ENCODE measurements at places on chromosomes 3 and 15. TPM values are rescaled to one million over a fixed set of nuclear protein-coding genes. Genes with fewer than 3 reads are reported as not detected.

DNA sequence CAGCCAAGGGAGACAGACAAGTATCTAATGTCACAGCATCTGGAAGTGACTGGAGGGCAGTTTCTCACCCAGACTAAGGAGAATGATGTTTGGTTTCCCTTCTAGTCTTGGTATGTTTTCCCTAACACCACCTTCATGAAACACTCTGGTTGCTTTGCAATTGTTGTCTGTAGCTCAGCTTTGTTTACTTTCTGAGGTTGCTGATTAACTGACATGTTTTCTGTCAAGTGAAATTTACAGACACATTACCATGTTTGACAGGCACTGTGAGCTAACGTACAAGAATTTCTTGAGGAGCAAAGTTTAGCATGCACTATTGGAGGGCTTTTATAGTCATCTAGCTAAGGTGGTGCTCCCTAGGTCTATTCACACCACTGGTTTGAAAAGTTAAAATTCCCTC, 131.6 kb upstream of the NECTIN3 start:
- no peak for DNase-seq

DNA sequence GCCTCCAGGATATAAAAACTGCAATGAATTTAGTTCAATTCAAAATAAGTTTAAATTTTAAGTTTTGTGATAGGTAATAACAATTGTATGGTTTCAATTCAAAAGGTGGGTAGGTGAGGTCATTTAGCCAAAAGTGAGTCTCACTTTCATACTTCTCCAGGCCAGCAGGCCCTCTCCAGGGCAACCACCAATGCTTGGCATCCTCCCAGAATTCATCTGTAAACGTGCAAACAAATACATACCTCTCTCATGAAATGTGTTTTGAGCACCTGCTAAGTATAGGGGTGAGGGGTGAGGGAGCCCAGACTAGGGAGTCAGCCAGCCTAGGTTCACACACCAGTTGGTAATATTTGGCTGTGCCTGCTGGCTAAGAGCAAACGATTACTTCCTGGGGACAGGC, 22.0 kb upstream of the RBSN start:
- no peak for DNase-seq

DNA sequence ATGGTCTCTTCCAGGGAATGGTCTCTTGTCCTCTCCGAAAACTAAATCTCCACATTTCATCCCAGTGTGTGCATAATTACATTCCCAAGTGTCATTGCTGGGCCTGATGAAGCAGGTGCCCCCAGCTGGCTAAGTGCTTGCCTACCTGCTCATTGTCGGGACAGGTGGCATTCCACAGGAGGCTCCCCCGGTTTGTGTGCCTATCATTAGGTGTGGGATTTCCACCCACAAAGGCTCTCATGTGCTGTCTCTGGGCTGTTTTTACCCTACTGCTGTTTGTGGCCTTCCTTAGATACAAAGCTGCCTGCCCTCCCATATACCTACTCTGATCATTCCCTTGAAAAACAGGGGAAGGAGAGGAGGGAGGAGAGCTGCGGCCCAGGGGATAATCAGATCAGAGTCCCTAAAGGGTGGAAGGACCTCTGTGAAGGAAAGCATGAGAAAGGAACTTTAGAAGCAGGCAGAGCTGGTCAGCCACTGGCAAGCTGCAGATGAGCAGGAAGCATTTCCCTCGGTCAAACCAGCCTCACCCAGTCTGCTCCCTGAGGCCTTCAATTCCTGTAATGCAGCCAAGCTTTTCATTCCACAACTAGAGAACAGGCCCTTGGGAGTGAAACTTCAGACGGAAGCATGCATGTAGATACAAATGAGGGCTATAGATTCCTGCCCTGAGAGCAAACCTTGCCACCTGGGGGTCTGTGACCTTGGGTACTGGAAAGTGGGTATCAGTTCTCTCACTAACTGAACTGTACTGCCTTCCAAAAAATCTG, 60.7 kb upstream of the HEG1 start:
- DNase-seq, result no peak

DNA sequence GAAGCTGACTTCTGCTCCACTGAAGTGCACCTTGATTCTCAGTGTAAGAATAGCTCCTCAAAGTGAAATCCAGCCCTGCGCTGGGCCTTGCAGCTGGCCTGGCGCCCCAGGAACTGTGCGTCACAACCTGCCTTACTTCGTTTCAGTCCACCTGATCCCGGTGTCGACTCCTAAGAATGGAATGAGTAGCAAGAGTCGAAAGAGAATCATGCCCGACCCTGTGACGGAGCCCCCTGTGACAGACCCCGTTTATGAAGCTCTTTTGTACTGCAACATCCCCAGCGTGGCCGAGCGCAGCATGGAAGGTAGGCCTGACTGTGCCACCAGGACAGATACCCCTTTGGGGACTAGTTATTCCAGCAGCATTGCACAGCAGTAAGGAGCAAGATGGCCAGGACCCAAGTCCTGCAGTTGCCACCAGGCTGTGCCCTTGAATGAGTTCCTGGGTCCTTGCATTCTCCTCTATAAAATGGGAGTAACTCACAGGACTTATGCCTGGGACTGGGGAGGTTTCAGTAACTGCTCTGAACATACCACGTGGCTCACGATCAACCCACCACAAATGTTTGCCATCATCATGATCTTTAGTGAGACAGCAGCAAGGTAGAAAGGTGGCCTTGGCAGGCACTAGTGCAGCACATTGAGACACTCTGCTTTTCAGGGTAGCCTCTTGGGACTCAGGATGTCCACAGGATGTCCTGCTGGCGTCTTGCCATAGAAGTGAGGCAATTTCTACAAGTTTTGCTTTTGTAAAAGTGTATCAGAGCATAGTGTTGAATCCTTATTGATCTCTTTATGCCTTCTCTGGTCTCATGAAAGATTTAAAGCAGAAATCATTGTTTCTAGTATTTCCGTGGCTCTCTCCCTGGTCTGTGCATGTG, 46.8 kb downstream of the PXYLP1 start:
- no peak for DNase-seq

- no peak for DNase-seq
Measured at GRCh38 chr3:138947495-138948121, 591 bp downstream of the FOXL2NB start.

DNA sequence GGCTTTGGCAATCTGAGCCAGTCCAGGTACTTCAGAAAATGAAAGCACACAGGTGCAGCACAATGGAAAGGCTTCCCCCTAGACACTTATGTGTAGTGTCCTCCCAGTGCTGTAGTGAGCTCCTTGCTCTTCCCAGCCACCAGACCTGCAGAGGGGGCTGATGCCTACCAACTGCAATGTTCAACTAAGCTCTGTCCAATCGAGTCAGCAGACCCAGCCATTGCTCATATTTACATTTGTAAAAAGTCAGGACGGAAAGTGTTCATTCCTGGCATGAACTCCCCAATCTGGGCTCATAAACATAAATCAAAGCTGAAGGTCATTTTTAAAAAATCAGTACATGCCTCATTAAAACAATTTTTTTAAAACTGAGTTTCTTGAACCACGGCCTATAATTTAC, 73.0 kb downstream of the FOXP1 start:
- no peak for DNase-seq

- DNase-seq, result no peak
Measured at GRCh38 chr15:90812171-90812957, 56.0 kb upstream of the FURIN start.

- DNase-seq, result no peak
Measured at GRCh38 chr3:60096403-60096802, 1046.6 kb upstream of the CFAP20DC start.

DNA sequence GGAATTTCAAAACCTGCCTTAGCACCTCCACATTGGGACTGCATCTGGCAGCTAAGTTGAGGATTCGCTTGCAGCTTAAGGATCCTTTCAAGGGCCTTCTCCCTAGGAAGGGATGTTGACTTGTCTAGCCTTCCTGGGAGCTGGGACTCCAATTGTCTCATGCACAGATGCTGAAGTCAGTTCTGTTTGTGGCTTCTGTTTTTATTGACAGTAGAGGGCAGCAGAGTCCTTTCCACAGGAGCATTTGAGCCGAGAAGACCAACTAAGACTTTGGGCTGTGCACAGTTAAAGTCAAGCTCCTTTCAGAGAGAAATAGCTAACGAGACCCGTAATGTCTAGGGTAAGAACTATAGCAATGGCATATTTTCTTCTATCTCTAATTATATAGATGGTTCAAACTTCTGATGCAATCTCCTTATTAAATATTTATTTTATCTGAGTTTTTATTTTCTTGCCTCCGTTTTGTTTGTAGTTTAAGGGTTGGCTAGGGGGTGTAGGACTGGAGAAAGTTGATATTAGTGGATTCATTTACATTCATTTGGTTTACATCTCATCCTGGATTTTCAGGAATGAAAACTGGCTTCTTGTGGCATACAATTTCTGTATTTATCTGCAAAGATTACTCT, 59.7 kb upstream of the KBTBD8 start:
- DNase-seq, result no peak

DNA sequence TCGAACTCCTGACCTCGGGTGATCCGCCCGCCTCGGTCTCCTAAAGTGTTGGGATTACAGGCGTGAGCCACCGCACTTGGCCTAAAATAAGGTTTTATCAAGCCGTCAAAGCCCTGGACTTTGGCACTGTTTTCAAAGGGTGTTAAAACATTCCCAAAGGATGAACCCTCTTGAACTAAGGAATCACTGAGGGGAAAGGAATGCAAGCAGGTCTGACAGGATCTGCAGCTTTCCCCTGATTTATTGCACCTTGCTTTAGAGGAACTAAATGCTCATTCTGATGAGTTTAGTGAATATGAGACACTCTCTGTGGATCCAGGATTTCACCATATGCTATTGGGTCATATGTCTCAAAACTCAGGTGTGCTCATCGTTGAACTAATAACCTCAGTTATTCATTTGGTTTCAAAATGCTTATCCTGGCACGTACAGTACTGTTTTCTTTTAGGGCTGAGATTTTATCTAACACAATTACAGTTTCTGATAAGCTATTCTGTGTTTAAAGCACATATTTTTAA, 63.0 kb upstream of the TSC22D2 start:
- DNase-seq, result no peak

DNA sequence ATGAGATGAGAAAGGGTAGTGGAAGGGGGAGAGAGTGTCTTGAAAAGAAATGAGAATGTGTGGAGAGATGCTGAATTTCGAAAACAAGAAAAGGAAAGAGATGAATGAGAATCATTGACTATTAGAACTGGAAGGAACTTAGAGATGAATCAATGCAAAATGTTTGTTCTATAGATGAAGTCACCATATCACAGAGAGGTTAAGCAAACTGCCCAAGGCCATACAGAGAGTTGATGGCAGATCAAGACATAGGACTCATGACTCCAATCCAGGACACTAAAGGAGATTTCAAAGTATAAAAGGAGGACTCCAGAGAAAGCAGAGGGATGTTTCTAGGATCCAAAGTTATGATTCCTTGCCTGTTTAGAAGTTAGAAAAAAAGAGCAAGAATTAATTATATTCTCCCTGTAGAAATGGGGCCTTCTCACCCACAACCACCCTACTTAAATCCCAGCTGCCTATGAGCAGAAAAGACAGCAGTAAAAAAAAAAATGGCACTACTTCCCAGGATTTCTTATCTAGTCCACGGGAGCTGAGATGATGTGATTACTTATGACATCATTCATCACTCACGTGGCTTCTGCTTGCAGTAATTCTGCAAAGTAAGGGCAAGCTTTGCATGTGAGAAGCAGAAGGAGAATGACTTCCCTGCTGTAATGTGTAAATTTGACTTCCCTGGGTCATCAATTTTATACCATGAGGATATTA, 210.8 kb upstream of the MRPL3 start:
- DNase-seq, result no peak

DNA sequence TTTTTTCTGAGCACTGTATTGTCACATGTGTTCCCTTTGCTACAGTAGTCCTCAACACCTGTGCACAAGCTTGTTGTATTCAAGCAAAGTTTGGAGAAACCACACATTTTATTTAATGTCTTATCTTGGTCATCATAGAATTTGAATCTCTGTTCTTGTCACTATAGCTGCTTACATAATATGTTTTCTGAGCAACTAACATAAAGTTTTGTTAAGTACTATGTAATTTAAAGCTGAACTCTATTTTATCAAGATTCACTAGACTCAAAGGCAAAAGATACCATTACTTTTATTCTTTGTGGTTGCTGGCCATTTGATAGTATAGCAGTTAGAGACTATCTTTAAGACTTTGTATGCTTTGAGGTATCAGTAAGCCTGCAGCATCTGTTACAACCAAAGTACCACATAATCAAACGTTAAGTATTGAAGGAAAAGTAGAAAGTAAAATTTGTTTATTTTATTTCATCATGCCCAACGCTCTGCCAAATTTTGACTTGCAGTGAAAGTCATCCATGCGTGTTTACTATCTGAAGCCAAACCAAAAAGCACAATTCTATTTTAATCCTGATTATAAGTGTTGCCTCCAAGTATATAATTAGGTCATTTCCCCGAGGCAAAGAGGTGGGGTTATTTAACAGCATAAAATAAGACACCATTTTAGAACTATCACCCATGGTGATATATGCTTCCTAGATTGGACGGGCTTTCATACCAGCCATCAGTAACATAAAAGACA, 10.3 kb upstream of the ABHD10 start:
- DNase-seq, result no peak

DNA sequence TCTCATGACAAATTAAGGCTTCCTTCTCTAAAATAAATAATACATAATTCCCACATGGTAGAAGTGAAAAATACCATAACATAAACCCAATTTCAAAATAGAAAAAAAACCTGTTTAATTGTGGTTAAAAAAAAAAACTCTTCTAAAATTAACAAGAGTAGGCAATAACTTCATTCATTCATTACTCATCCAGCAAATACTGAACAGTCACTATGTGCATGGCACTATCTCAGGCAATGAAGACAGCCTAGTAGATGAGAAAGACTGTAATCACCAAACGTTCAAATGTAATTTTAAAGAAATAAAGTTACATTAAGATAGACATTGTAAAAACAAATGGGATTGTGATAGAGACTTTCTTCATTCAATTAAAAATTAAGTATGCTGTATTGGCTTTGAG, 43.4 kb downstream of the TFDP2 start:
- DNase-seq, result no peak

GRCh38 chr3:158330870-158331269, 221.0 kb downstream of the RSRC1 start:
- DNase-seq, result no peak

- no peak for DNase-seq
Measured at GRCh38 chr3:126449621-126450051, 26.1 kb downstream of the ZXDC start.

GRCh38 chr3:181425074-181425473, 286.7 kb upstream of the SOX2 start:
- no peak for DNase-seq

GRCh38 chr3:18345015-18345367, 80.1 kb downstream of the SATB1 start:
- no peak for DNase-seq

- DNase-seq, result no peak
Measured at GRCh38 chr3:195693428-195694216, 27.2 kb upstream of the MUC20 start.

Gene CCDC66
- total RNA-seq, result 98.1 TPM

Gene QARS1
- total RNA-seq, result 179 TPM

Gene ZBED2
- not detected for total RNA-seq

Gene MGLL
- 57.6 TPM for total RNA-seq

Gene MSL2
- total RNA-seq, result 24.0 TPM

Gene ARGFX
- not detected for total RNA-seq

Gene TRPC1
- total RNA-seq, result 48.5 TPM

Gene UPK1B
- total RNA-seq, result 1.8 TPM

Gene IL20RB
- 0.71 TPM for total RNA-seq

Gene AMIGO3
- total RNA-seq, result 3.0 TPM

Gene RBM6
- 181 TPM for total RNA-seq

Gene ALG1L2
- total RNA-seq, result not detected

Gene MYZAP
- 3.8 TPM for total RNA-seq
